ENCODE measurements at places on chromosomes 12 and 14. TPM values are rescaled to one million over a fixed set of nuclear protein-coding genes. Genes with fewer than 3 reads are reported as not detected.

- DNase-seq, result no peak
- no peaks in the 10 kb centered on the region for H3K36me3 ChIP-seq
- no peaks in the 10 kb centered on the region for H3K4me1 ChIP-seq
- no peak overlapping the region for H3K4me3 ChIP-seq
- H3K27me3 ChIP-seq, result no peaks in the 10 kb centered on the region
Observed at GRCh38 chr12:17296882-17297281, 690.9 kb upstream of the LMO3 start.

GRCh38 chr14:79050787-79051727 is 880.9 kb downstream of the NRXN3 start:
- no peaks in the 10 kb centered on the region for H3K27me3 ChIP-seq
- no peak overlapping the region for H3K4me3 ChIP-seq
- DNase-seq, result no peak

DNA sequence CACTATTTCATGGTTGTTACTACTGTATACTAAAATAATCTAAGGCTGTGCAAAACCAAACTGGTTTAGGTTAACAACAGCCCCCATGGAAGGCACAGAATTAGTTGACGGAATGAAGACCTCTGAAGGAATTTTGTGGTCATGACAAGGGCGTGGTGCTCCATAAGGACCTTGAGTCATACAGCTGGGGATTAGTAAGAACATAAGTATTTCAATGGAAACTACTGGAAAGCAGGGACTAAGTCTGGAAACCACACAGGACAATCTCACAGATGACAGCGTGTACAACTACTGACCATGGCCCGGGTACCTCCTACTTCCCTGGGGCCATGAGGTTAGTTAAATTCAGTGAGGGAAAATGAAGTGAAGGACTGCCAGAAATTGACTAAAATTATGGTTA is 98.5 kb upstream of the PLEKHA5 start:
- DNase-seq, result no peak
- no peaks in the 10 kb centered on the region for H3K36me3 ChIP-seq
- H3K4me3 ChIP-seq, result no peak overlapping the region
- no peaks in the 10 kb centered on the region for H3K4me1 ChIP-seq

GRCh38 chr12:121214166-121214777 is 4.3 kb downstream of the P2RX4 start:
- H3K4me3 ChIP-seq, result peak overlapping the region; percentile 13
- H3K27me3 ChIP-seq, result no peaks in the 10 kb centered on the region
- H3K4me1 ChIP-seq, result peaks cover 26% of the 10 kb centered on the region
- H3K27ac ChIP-seq, result peak overlapping the region; percentile 46

DNA sequence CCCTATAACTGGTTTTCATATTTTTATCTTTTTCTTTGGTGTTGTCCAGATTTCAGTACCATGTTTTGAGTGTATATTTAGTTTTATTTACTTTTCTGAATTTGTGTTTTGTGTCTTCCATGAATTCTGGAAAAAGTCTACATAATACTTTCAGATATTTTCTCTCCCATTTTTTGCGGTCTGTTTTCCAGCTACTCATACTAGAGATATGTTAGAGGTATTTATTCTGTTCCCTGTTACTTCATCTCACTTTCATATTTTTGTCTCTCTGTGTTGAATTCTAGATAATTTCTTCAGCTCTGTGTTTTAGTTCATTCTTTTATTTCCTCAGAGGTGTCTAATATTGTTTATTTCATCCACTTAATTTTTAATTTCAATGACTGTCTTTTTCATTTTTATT is 74.2 kb downstream of the IFT81 start:
- no peak for DNase-seq
- H3K4me3 ChIP-seq, result no peak overlapping the region
- peaks cover 2% of the 10 kb centered on the region for H3K36me3 ChIP-seq
- H3K4me1 ChIP-seq, result peaks cover 13% of the 10 kb centered on the region
- no peaks in the 10 kb centered on the region for H3K27me3 ChIP-seq
- no peak overlapping the region for H3K27ac ChIP-seq

GRCh38 chr14:70096866-70097265 is 91.9 kb downstream of the SLC8A3 start:
- peaks cover 3% of the 10 kb centered on the region for H3K4me1 ChIP-seq
- no peaks in the 10 kb centered on the region for H3K36me3 ChIP-seq
- H3K27me3 ChIP-seq, result peaks cover 20% of the 10 kb centered on the region
- DNase-seq, result no peak
- no peak overlapping the region for H3K27ac ChIP-seq
- no peak overlapping the region for H3K4me3 ChIP-seq

GRCh38 chr14:58249611-58250010 is 5.0 kb downstream of the PSMA3 start:
- H3K4me1 ChIP-seq, result peaks cover 31% of the 10 kb centered on the region
- no peak for DNase-seq
- H3K4me3 ChIP-seq, result no peak overlapping the region
- peaks cover 20% of the 10 kb centered on the region for H3K36me3 ChIP-seq
- H3K27me3 ChIP-seq, result no peaks in the 10 kb centered on the region

- no peak for DNase-seq
- H3K27me3 ChIP-seq, result no peaks in the 10 kb centered on the region
Observed at GRCh38 chr12:92496790-92497189, 206.0 kb upstream of the PLEKHG7 start.

DNA sequence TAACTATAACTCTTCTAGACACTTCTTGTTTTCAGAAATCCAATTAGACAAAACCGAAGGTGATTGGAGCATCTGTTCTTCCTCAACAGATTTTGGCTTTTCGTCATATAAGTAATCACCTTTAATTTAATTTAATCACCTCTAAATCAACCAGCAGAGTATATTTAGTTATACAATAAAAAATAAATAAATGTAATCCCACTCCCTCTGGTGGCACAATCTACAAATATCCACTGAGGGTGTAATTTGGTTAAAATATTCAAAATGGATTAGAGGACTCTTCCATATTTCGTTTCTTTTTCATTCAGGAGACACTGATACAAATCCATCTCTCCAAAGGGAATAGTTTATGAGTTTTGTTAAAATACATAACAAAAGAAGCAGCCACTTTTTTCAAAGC is 18.3 kb upstream of the SLC35F4 start:
- peaks cover 11% of the 10 kb centered on the region for H3K27me3 ChIP-seq
- H3K4me1 ChIP-seq, result no peaks in the 10 kb centered on the region
- no peak overlapping the region for H3K4me3 ChIP-seq
- DNase-seq, result no peak

DNA sequence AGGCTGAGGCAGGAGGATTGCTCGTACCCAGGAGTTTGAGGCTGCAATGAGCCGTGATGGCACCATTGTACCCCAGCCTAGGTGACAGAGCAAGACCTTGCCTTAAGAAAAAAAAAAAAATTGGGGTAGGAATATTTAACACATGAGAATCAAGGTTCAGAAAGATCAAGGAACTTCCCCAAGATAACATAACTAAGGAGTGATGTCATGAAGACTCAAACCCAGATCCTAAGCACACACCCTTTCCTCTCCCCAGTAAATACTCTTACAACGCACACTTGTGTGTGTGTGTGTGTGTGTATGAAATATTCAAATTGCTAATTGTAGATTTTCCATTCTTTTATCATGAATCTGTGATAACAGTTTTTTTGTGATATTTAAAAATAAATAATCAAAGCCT is 90.6 kb upstream of the NUDT4 start:
- H3K4me3 ChIP-seq, result no peak overlapping the region
- no peaks in the 10 kb centered on the region for H3K36me3 ChIP-seq
- DNase-seq, result no peak

DNA sequence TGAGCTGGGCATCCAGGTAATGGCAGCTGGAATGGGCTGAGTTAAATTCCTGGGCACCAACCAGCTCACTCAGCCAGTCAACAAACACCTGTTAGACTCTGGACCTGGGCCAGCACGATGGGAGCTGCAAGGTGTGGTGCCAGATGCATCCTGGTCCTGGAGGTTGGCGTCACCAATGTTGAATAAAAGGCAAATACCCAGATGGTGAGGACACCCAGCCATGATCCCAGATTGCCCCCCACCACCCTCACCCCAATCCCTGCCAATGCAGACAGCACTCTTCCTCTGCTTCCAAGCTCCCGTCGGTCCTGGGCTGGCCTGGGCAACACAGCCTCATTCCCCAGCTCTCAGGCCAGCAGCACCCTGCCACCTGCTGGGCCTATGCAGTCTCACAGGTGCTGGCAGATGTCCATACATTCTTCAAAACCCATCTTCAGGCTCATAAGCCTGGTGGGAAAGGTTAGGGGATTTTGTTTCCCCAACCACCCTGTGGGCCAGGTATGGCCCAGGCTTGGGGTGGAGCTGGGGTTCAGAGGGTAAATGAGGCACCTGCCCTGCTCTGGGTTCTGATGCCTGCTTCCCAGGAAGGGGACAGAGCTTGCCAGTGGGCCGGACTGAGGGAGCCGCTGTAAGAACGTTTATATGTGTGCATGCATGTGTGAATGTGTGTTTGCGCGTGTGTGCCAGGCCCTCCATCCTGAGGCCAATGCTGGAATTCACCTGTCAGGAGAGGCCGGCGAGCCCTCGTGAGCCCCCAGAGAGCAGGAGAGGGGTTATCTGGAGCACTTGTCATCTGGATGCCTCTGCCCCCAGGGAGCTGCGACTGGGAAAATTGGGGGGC is 58.0 kb downstream of the LGMN start:
- peaks cover 12% of the 10 kb centered on the region for H3K36me3 ChIP-seq
- no peak overlapping the region for H3K4me3 ChIP-seq
- peaks cover 10% of the 10 kb centered on the region for H3K4me1 ChIP-seq
- no peak for DNase-seq
- peak overlapping the region; percentile 48 for H3K27ac ChIP-seq
- no peaks in the 10 kb centered on the region for H3K27me3 ChIP-seq

DNA sequence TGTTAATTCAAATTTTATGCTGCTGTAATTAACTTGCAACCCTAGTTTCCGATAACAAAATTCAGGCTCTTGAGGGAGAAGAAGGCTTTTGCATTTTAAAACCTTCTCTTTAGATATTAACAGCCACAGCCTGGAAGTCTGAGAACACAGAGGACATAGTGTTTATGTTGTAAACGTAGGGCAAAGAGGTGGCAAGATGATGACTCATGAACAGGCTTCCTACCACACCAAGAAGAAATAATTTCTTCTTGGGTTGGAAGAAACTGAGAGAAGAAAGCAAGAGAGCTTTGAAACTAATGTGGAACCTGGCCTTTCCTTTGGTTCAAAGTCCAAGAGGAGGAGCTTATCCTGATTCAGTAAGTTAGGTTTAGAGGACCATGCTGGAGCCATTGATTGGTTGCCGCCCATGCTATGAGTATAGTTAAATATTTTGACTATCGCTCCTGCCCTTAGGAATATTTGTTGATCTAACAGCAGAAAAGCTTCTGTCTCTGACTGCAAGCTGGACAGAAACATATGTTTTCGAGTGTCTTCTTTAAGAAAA is 31.8 kb downstream of the CCDC198 start:
- no peaks in the 10 kb centered on the region for H3K36me3 ChIP-seq
- no peak overlapping the region for H3K4me3 ChIP-seq
- peaks cover 3% of the 10 kb centered on the region for H3K27me3 ChIP-seq
- no peaks in the 10 kb centered on the region for H3K4me1 ChIP-seq
- DNase-seq, result no peak

DNA sequence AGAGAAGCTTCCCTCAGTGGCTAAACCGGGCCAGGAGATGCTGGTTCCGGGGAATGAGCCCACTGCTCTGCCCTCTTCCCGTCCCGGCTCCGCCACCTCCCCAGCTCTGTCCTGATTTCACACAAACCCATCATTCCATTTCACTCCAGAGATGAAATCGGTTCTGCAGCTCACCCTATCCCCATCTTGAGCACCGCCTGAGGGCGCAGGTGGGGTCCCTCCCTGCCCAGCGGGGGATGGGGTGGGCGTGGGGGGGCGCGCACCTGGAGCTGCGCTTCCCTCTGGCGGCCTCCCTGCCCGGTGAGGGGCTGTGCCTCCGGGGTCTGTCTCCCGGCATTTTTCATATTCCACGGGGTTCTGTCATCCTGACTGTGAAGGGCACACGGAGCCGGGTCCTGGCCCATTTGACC is 44.7 kb downstream of the NOC4L start:
- no peak for DNase-seq
- peaks cover 4% of the 10 kb centered on the region for H3K27me3 ChIP-seq
- H3K27ac ChIP-seq, result peak overlapping the region; percentile 95

- no peak for DNase-seq
- H3K27ac ChIP-seq, result no peak overlapping the region
- peaks cover 9% of the 10 kb centered on the region for H3K4me1 ChIP-seq
- no peaks in the 10 kb centered on the region for H3K36me3 ChIP-seq
- peaks cover 3% of the 10 kb centered on the region for H3K27me3 ChIP-seq
Observed at GRCh38 chr14:98952593-98953350, 319.2 kb downstream of the BCL11B start.

- no peak overlapping the region for H3K27ac ChIP-seq
- no peak overlapping the region for H3K4me3 ChIP-seq
Observed at GRCh38 chr14:72732022-72732780, 161.7 kb downstream of the DPF3 start.

- no peak overlapping the region for H3K4me3 ChIP-seq
- DNase-seq, result no peak
- no peaks in the 10 kb centered on the region for H3K27me3 ChIP-seq
- peaks cover 8% of the 10 kb centered on the region for H3K4me1 ChIP-seq
- H3K27ac ChIP-seq, result no peak overlapping the region
Observed at GRCh38 chr12:113278633-113279032, 56.3 kb downstream of the SLC8B1 start.

DNA sequence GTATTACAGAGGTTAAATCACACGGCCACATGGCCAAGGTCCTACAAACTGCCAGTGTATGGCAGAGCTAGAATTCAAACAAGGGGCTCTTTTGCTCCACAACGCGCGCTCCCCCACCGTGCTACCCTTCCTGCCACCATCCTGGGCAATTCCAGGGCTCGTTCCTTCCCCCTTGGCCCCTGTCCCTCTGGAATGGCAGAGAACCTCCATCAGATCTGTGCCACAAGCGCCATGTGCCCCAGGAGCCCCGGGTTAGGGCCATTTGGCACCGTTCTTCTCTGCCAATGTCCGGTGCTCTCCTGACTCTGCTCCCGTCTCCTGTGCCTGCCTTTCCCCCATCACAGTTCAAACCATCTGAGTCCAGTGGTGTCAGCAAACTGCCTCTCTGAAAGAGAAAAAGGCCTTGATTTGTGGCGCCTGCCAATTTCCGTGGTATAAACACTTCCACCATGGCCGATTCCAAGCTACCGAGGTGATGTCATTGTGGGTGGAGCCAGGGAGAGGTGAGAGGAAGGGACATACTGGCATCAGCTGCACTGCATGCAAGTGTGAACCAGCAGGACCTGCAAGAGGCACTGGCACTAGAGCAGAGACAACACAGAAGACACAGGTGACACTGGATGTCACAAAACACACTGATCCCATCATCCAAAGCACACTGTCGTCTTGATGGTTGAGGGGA is 163.1 kb downstream of the CALM1 start:
- no peaks in the 10 kb centered on the region for H3K27me3 ChIP-seq
- H3K4me3 ChIP-seq, result no peak overlapping the region
- no peak for DNase-seq
- no peaks in the 10 kb centered on the region for H3K4me1 ChIP-seq
- no peak overlapping the region for H3K27ac ChIP-seq

MIP gene
- total RNA-seq, result not detected

SPIC gene
- total RNA-seq, result not detected

METTL1 gene
- total RNA-seq, result 13.9 TPM

PAH gene
- total RNA-seq, result not detected

CD4 gene
- 2.6 TPM for total RNA-seq

FAM161B gene
- 2.6 TPM for total RNA-seq

TWF1 gene
- 29.0 TPM for total RNA-seq

ABCC9 gene
- total RNA-seq, result not detected

Measured in activated naive CD8-positive, alpha-beta T cell treated with anti-CD3 and anti-CD28 coated beads, Interleukin-2, amount 10 ng/mL, durations not matched to agents 7 days and 5 days (primary cell).